GM04503 (cell line): ENCODE measurements at places on chromosomes 11 and 22.

DNA sequence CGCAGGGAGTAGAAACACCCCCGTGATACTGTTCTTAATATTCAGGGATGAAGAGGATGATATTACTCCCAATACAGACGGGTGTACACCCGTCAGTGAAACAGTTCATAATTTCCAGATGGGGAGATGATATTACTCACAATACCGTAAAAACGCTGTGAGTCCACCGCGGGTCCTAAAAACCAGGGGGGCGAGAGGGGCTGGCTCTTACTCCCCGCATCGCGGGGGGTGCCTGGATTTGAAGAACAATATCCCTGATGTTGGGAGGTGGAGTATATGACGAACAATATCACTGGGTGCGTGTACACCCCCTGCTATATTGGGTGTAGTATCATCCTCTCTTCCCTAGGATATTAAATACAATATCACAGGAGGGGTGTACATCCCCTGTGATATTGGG, 20.5 kb upstream of the APOL5 start:
- DNase-seq = no peak

DNA sequence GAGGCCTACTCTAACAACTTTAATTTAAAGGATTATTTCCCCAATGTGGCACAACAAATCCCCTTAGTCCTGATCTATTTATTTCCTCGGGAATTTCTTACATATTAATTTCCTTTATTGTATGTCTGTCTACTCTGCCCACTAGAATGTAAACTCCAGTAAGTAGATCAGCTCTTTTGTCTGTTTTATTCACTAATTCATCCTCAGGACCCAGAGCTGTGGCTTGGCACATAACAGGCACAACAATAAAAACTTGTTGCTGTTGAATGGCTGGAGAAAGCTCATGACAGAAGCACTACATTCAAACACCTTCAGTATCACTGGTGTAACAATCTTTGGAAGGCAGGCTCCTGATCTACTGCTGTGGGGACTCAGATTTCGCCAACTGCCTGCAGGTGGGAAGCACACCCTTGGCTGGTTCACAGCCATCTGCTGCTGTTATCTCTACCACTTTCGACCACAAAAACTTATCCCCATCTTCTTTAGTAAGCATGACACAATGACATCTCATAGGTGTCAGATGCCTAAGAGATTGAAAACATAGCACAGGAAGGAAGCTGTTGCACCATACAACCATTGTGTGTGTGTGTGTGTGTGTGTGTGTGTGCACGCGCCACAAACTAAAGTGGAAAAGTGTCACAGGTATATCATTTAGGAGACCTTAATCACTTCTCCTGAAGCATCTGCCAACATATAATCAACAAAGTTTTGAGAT, 11.9 kb downstream of the HIRA start:
- DNase-seq = no peak

DNA sequence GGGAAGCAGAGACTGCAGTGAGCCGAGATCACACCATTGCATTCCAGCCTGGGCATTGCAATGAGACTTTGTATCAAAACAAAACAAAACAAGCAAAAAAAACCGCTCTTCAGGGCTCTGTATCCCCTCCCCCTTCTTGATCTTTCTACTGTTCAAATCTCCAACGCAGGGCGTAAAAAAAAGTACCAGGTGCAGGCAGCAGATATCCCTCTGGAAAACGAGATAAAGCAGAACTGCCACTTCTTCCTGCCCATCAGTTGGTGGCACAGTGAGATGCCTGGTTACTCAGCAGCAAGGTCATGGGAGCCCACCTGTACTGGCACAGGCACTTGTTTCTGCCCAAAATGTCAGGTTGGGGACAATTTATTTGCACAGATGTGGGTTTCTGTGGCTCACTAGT, 11.2 kb downstream of the CCS start:
- no peak for DNase-seq

DNA sequence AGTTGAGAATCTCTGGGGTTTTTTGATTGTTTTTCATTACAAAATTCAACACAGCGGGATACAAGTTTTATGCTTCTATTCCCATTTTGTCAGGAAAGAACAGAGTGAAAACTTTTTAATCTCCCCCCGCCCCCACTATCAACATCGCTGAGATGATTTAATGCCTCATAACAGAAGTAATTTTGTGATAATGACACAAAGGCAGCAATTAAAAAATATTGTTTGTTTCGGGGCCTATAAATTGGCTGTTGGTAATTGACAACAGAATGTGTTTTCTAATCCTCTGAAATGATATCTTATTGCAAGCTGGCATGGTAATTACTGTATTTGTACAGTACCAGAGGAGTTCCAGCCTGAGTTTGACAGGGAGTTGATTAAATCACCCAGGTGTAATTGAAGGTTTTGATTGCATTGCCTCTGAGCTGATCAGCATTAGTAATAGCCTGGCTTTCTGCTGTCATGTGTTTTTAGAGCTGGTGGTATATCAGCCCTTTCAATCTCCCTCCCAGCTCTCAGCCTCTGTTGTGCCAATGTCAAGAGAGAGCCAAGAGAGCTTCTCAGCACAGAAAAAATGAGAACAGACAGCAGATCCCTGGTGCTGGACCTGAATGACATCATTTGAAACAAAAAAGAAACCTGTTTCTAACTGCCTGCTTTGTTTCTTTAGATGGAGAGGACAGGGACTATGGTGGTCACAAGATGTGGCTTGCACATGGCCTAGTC, 265.1 kb downstream of the FAM76B start:
- DNase-seq = no peak

- DNase-seq = no peak
Observed at GRCh38 chr11:2424811-2425495, 19.4 kb downstream of the TRPM5 start.

GRCh38 chr11:111602865-111603610, 789 bp downstream of the SIK2 start:
- DNase-seq = no peak

GRCh38 chr11:18449251-18449650, 6.4 kb upstream of the LDHAL6A start:
- no peak for DNase-seq

- DNase-seq = no peak
Observed at GRCh38 chr11:87258171-87258833, 220.6 kb downstream of the TMEM135 start.

GRCh38 chr22:45389546-45389945, 23.9 kb downstream of the SMC1B start:
- no peak for DNase-seq

GRCh38 chr11:117969160-117969991, 16.8 kb upstream of the IL10RA start:
- no peak for DNase-seq

GRCh38 chr11:135074397-135074998, 662.5 kb upstream of the B3GAT1 start:
- no peak for DNase-seq

- no peak for DNase-seq
Observed at GRCh38 chr11:15117751-15118150, 3.0 kb downstream of the INSC start.

DNA sequence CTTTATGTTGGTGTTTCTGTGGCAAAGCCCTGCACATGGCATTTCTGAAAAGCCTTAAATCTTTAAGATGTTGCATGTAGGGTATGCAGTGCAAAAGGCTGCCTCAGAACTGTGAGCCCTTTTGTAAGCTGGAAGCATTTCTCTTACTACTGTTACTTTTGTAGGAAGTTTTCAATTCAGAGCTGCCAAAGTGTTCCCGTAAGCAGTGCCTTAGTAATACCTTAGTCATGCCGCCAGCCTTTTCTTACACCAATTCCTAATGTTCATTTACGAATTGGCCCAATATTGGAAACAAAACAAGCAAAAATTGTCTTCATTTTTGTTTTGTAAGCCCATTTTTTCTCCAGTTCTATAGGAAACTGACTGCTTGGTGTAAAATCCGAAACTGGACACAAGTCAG, 67.4 kb upstream of the RASSF10 start:
- DNase-seq = no peak

- DNase-seq = peak; percentile 8
Observed at GRCh38 chr11:124538019-124538418, 5.4 kb downstream of the OR8B12 start.

GRCh38 chr11:75103380-75104026, 6.8 kb upstream of the OR2AT4 start:
- peak; percentile 47 for DNase-seq

GRCh38 chr22:42970029-42970428, 44.9 kb downstream of the PACSIN2 start:
- no peak for DNase-seq

DNA sequence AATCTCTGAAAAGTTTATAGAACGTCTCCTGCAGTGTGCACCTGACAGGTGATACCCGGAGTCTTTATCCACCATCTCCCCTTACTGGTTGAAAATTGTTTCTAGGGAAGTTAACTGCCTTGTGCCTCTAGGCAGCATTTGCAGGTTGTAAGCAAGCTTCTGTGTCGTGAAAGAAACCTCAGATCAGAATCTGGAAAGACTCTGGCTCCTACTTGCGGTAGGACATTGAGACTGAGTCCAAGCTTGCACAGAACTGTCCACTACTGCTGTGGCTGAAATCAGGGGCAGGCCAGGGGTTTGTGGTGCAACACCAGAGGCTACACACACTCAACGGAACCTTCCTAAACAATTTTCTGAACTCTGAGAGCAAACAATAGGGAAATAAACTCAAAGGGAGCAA, 34.8 kb upstream of the MYOD1 start:
- no peak for DNase-seq

- no peak for DNase-seq
Observed at GRCh38 chr22:42440728-42441127, 8.5 kb upstream of the NFAM1 start.

DNA sequence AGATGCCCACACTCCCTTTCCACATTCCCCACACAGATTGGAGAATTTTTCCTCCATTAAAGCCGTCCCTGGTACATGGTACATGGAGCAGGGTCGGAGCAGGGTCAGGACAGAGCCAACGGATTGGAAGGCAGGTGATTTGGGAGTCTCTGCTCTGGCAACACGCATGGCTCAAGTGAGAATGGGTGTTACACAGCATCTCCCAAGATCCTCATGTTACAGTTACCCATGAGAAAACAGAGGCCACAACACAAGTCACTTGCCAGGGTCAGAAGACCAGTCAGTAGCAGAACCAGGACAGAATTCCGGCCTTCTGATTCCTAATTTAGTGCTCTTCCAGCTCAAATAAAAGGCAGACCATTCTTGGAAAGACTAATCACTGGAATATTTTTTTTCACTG, 7.7 kb upstream of the F2 start:
- no peak for DNase-seq

- no peak for DNase-seq
Observed at GRCh38 chr11:27420722-27421572, 51.6 kb downstream of the LGR4 start.

DNA sequence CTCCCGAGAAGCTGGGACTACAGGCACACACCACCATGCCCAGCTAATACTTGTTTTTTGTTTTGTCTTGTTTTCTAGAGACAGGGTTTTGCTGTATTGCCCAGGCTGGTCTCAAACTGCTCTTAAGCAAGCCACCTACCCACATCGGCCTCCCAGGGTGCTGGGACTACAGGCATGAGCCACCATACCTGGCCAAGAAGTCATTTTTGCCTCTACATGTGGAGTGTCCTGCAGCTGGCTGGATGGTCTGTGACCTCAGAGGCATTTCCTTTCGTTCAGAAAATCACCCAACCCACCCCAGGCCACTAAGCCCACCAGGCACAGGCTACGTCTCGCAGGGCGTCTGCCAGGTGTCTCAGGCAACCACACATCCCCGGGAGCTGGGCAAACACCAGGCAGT, 12.8 kb downstream of the SHANK2 start:
- DNase-seq = no peak

DNA sequence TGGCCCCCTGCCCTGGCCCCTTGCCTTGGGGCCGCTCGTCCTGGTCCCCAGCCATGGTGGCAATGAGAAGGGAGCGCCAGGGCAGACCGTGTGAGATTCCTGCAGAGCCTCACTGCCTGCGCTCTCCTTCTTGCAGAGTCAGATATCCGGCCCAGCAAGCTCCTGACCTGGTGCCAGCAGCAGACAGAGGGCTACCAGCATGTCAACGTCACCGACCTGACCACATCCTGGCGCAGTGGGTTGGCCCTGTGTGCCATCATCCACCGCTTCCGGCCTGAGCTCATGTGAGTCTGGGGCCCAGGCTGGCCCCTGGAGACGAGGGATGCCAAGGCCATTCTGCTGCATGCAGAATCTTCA, 114.1 kb downstream of the MICAL2 start:
- DNase-seq = no peak

DNA sequence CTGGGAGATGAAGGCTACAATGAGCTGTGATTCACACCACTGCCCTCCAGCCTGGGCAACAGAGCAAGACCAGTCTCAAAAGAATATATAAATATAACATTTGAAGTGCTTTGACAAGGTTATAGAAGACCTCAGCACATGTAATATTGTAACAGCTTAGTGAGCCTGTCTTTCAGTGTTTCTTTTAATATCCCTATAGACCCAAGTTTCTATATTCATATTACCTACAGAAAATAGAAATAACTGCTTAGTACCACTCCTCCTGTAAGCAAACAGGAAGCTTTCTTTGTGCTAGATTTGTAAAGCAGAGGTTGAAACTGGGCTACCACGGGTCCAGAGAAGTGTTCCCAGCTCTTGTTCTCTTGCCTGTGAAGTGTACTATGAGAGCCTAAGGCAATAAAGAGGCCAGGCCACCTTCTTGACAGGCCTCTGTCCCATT, 68.2 kb downstream of the PPP2R1B start:
- no peak for DNase-seq

GRCh38 chr11:12148882-12149281, 38.5 kb downstream of the MICAL2 start:
- DNase-seq = no peak

GRCh38 chr22:44583854-44584253, 85.8 kb upstream of the RTL6 start:
- DNase-seq = no peak

DNA sequence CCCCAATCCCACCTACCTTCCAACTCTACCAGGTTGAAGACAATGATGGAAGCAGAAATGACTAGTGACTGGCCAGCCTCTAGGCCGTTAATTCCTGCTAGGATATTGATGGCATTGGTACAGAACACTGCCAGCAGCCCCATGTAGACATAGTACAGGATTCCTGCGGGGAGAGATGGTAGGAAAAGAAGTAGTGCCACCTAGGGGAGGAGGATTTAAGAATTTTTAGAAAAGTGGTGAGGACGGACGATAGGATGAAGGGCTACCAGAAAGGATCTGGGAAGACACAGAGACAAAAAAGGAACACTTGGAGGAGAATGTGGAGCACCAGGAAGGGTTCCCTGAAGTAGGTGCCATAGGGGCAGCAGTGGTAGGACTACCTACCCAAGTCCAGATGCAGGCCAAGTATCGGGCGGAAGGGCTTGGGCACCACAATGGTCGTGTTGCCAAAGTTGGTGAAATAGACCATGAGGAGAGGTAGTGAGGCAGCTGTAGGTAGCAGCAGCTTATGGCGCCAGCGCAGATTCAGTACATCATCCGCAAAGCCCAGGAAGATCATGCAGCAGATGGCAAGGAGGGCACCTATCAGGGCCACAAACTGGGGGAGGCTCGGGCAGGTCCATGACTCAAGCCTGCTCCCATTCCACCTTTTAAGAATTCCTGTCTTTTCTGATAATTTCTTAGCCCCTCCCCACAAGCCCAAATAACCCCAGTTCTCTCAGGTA, 1.2 kb downstream of the DPAGT1 start:
- DNase-seq = no peak

GRCh38 chr11:35990816-35991215, 47.0 kb downstream of the LDLRAD3 start:
- no peak for DNase-seq
